Astrocyte of the spinal cord (primary cell): ENCODE measurements at places on chromosomes 7 and 10.

DNA sequence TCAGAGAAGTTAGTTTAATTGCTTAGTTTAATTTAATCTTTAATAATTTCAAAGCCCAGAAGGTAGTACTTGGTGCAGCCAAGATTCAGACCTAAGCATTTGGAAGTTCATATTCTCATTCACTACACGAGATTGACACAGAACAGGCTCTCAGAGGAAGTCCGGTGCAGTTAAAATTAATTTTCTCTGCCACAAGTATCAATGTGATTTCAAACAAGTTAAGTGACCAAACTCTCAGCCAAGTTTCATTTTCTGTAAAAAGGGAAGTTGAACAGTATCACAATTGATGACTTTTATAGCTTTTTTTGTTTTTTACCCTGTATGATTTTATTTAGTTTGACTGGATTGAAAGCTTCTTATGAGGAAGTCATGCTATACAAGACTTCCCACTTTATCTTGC, 1494.9 kb upstream of the LRRTM3 start:
- no peak for DNase-seq

DNA sequence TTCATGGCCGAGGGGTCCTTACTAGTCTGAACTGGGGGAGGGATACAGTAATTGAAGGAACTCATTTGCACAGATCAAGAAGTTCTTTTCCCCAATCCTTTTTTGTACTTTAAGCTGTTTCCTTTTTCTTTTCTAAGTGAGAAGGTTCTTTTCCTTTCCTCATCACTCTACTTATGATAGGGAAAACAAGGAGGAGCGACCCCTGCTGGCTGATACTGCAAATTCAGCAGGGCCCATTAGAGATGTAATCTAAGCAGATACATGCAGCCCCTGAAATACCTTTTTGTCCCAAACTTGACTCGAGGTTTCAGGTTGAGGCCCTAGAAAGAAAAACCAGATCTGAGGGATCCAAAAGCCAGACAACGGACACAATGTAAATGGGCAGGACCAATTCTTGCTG, 305.5 kb downstream of the DNAJB9 start:
- peak; percentile 28 for DNase-seq

- DNase-seq: peak; percentile 74
These were observed 145.2 kb downstream of the ARID5B start for GRCh38 chr10:62046522-62047227.

- DNase-seq: no peak
These were observed 2.8 kb downstream of the JAKMIP3 start for GRCh38 chr10:132068431-132069121.

GRCh38 chr7:16791905-16792698, 12.7 kb downstream of the AGR2 start:
- no peak for DNase-seq

DNA sequence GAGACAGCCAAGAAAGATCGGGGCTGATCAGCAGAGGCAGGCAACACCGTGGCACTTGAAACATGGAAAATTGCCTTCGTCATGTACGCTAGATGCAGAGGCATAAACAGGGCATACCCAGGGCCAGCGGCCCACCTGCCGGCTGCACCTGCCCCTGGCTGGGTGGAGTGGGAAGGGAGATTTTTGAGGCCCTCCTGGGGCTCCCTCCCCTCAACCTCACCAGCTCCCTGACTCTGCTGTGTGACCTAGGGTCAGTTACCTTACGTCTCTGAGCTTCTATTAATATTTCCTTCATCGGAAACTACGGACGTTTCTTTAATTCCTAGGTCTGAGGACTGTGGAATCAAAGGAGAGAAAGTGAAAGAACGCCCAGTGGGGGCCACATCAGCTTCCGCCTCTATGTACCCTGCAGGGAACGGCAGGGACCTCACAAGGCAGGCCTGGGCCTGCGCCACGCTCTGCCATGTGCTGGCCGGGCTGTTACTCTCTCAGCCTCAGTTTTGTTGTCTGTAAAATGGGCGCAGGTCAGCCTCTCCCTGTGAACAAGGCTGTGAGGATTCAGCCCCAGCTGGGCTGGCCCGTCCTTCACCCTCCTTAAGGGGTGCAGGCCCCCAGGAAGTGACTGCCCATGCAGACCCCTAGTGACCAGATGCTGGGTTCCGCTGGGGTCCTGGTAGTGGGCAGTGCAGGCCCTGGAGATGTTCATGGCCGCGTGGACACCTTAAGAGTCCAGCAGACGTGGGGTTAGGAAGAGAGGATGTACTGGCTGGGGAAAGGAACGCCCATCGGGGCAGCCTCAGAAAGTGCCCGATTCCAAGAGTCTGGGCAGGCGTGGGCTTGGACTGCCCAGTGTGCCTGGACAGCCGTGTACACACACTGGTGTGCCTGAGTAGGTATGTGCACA, 22.7 kb downstream of the ELFN1 start:
- no peak for DNase-seq

GRCh38 chr10:17943033-17943745, 8.5 kb upstream of the SLC39A12 start:
- no peak for DNase-seq

DNA sequence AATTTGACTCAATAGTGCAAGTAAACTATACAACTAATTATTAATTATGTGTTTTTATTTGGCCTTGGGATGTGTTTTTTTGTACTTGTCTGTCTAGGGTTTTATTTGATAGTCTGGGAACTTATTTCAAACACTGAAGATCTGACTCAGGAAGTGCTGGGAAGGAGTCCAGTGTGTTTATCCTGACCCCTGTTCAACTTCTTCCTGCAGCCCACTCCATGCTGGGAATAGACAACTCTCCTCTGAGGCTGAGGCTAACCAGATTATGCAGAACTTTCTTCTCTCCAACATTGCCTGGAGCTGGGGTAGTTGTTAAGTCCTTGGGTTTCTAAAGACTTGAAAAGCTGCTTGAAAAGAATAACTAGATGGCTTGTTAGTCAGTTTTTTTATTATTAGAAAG, 6.9 kb downstream of the CISD1 start:
- DNase-seq: peak; percentile 77

GRCh38 chr10:58758321-58758720, 245.6 kb downstream of the BICC1 start:
- no peak for DNase-seq

DNA sequence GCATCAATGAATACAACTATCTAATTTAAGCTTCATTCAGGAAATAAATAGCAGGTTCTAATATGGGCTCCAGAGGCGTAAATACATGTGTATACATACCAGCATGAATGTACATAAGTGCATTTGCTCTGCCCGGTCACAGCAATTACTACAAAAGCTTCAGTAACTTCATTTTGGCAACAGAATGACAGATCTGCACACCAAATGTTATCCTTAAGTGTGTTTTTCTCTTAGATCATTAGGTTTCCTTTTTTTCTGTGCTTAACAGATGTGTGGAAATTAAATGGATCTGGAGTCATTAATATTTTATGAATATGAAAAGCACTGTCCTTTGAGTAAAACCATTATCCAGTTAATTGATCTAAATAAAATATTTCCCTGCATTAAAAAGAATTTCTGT, 159.0 kb upstream of the MEOX2 start:
- no peak for DNase-seq

GRCh38 chr7:101942603-101943210, 125.3 kb downstream of the CUX1 start:
- no peak for DNase-seq

- DNase-seq: no peak
These were observed 129.1 kb downstream of the SUGCT start for GRCh38 chr7:40263752-40264390.

- no peak for DNase-seq
These were observed 54.1 kb downstream of the HK1 start for GRCh38 chr10:69332278-69333010.

DNA sequence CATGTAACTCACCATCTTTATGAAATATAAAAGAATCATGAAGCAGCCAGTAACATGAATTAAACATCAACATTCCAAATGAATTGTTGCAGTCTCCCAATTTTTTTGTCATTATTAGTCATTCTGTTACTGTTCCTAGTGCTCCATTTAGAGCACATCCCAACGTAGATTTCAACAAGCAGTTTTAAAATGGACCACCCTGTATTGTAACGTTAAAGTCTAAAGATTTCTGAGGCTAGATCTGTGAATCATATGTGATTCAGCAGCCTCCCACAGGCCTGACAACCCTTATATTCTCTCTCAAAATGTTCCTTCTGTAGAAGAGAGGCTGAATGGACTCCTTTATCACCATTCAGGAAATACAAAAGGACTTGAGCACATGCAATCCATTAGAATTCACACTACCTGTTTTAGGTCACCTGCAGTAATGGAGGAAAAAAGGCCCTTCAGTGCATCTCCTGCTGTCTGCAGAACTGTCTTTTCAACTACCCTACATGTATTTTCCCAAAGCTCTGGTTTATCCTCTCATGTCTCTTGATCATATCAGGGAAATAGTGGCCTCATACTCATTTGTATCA, 81.4 kb downstream of the CACNA2D1 start:
- DNase-seq: peak; percentile 52

- no peak for DNase-seq
These were observed 17.5 kb downstream of the ADRB1 start for GRCh38 chr10:114061148-114061547.

- DNase-seq: no peak
These were observed 498.6 kb downstream of the SH2D4B start for GRCh38 chr10:81036257-81036656.

DNA sequence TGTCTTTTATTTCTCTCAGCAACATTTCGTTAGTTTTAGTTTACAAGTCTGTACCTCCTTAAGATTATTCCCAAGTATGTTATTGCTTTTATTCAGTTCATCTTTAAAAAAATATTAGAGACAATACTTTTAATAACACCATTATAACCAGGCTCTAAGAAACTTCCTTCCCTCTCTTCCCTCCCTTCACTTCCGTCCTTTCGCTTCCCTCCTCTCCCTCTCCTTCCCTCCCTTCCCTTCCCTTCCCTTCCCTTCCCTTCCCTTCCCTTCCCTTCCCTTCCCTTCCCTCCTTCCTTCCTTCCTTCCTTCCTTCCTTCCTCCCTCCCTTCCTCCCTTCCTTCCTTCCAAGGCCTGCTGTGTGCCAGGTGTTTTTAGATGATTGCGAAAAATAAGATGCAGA, 58.1 kb downstream of the DOCK1 start:
- no peak for DNase-seq

DNA sequence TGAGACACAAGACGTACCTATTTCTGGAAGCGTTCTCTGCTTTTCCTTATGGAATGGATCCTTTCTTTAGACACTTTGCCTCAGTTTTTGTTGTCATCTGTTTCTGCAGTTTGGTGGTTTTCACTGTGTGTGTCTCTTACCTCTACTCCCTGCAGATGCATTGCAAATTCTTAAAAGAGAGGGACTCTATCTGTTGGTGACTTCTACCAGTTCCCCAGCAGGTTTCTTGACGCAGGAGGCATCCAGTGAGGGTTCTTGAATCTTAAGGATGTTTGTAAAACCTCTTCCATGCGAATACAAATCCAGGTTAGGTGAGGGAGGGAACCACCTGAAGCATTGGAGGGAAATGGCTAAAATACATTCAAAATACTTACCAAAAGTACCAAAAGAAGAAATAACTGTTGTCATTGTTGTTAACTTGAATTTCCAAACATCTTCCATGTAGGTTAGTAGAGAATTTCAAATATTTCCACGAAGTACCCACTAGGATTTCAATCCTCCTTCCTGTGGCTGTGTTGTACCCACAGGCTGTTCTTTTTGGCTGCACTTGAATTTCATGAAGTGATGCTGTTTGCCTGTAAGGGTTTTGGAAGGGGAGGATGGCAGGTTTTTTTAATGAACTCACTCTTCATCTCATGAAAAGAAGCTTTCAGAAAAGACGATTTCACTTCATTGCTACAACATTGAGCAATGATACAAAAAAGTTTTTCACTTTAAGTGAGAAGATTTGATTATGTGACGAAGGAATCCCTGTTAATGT, 32.2 kb downstream of the PLXDC2 start:
- no peak for DNase-seq

DNA sequence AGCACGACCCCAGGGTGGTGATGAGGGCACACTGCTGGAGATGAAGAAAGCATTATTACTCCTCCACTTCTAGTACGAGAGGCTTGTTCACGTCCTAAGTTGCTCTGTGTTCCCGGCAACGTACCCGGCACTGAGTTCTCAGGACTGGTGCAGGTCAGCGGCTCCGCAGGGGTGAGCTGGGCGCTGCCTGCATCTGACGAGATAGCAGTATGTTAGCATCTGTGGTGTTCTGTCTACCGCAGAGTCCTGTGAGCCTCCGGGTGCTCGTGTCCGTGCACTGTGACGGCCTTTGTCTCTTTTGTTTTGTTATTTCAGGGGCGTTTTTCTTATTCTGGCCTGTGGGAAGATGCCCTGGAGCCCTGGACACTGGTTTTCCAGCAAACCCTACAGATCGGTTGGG, 507.8 kb downstream of the DNAJB6 start:
- no peak for DNase-seq
